ENCODE measurements at places on chromosomes 6 and 20.
A peak's percentile ranks its signal among the peaks of the same experiment; 100 is the strongest.

GRCh38 chr20:35290186-35290886 lies 1.9 kb downstream of the FAM83C start:
- no peak for DNase-seq

DNA sequence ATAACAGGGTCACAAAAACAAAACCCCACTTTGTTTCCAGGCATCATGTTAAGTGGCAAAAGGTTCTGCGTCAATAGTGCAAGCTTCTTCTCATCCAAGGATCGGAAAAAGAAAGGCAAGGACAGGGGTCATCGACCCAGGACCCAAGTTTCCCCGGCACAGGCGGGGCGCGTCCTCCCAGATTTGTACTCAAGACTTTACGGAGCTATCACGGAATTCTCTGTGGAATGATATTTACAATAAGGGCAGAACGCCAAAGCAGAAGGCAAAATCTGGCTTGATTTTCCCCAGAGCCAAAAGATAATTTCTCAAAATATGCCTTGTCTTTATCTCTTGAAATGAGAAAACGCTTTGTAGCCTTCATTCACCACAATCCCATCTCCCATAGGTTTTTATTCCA lies 25.5 kb downstream of the PDE10A start:
- DNase-seq, result no peak

DNA sequence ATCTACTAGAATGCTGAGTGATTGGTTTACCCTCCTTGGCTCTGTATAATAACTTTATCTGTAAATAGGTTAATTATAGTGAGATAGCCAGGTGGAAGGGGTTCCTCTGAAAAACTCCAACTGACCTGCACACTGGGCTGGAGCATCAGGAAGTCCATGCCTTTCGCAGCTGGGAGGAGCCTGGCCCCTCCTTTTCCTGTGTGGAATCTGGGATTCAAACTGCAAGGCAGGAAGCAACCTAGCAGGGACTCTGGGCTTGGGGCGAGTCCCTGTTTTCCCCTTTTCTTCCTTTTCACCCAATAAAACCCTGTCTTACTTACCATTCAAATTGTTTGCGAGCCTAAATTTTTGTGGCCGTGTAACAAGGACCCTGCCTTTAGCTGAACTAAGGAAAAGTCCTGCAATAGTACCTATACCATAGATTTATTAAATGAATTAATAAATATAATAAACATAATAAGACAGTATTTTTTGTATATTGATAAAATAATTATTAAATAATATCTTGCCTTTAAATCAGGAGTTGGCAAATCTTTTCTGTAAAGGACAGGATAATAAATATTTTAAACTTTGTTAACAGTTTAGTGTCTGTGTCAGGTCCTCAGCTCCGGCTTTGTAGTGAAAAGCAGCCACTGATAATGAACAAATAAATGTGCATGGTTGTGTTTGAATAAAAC lies 406.2 kb upstream of the MMS22L start:
- DNase-seq, result no peak

DNA sequence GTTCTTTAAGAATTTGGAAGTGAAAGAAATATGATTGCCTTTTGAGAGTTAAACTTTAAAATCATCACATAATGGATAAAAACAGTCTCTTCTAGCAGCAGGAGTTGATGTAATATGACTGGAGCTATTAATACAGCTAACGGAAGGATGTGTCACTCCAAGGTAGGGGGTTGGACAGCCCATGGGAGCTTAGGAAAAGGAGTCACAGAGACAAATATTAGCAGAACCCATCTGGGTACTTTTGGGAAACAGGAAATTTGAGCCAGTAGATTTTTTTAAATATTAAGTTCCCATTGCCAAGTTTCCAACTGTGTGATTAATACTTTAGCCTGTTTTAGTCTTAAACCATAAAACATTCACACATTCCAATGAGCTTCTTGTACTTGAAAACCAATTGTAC lies 164.7 kb upstream of the RIMS1 start:
- DNase-seq, result no peak

GRCh38 chr6:87575423-87575822 lies 14.4 kb downstream of the RARS2 start:
- no peak for DNase-seq

DNA sequence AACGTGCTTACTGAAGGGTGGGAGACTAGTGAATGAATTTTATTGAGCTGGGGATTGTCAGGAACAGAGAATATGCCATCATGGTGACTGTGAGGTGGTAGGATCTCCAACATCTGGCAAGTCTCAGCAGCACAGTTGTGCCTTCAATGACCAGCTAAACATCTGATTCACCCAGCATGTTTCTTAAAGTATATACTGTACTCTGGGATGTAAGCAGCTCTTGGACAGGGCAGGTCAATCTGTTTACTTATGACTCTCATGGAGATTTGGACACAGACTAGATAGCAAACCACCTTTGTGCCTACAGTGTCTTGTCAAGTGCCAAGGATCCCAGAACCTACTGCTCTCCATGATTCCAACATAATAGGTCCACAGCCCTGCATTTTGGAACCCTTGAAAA lies 801.0 kb upstream of the CITED2 start:
- no peak for DNase-seq

- DNase-seq, result peak; percentile 18
These were observed 27.6 kb downstream of the ZNF311 start for GRCh38 chr6:28977341-28978132.

- DNase-seq, result no peak
These were observed 65.9 kb upstream of the OGFRL1 start for GRCh38 chr6:71222671-71223070.

- DNase-seq, result no peak
These were observed 594.7 kb upstream of the ADGRB3 start for GRCh38 chr6:68040312-68040778.

- DNase-seq, result peak; percentile 73
These were observed 2.1 kb upstream of the NRN1 start for GRCh38 chr6:6008648-6009421.

DNA sequence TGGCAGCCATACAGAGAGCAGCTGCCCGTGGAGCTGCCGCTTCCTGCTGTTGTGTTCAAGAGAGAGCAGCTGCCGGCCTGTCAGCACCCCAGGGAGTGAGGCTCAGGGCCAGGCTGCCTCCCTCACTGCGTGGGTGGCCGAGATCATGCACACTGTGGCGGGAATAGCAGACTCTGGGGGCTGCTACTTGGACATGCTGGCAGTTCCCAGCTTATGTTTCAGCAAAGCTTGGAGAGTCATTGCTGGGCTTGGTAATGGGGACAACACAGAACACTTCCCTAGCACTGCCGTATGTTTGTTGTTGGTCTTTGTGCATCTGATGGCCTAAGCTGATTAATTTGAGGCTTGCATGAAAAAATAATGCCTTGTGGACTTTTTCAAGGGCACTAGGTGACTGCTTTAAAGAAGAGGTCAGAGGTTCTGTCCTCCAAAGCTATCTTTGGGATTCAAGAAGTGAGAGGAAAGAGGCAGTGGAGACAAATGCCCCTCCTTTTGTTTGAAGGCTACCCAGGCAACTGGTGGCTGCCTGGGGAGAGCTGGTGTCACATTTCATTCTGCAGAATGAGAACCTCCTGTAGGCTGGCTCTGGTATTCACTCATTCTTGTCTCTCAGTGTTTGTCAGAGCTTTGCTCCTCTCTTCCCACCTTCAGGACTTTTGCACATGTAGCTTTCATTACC lies 18.8 kb downstream of the MRAP2 start:
- no peak for DNase-seq

DNA sequence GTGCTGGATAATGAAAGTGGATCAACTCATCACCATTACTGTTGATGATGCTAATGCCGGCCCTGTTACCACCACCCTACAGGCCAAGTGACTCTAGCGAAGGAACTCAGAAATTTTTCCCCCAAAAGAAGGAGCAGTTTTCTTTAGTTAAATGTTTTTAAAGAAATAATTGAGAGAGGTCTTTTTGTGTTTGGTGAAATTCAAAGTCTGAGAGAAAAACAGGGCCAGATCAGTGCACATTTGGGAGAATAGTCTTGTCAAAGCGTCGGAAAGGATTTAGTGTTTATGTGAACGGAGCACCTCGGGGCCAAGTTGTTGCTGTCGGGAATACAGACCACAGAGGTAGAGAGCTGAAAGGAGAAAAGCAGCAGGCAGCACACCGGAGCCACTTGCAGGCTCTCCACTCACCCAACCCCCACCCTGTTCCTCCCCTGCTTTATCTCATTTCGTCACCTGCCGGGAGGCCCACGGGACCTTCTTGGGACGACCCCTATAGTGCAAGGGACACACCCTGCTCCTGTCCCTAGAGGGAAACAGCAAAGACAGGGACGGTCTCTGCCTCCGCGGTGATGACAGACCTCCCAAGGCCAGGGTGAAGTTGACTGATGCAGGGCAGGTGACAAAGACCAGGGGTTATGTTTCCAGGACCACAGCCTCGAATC lies 6.8 kb downstream of the TFAP2B start:
- no peak for DNase-seq

DNA sequence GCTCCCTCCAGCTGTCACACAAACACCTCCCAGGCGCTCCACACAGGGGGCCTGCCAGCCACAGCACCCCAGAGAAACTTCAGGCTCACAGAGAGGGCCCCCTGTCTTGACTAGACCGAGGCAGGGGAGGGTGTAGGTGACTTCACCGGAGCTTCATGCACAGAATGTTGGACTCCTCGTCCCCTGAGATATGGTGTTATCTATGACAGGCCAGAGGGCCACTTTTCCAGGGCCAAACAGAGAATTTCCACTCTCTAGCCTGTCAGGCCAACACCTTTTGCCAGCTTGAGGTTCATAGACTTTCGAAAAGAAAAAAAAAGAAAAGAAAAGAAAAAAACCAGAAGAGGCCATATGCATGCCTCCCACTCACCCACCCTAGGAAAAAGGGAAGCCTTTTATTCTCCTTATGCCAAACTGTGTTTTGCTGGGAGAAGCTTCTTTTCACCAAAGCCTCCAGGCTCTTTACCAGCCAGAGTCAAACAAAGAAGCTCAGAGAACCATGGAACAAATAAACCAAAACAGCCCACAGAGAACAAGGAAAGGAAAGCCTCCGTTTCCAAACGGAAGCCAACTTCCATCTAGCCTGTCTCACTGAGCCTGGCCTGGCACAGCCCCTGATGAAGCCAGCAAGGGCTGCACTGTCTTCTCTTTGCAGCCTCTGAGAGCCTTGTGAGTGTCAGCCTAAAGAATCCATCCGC lies 313.2 kb upstream of the JARID2 start:
- DNase-seq, result no peak

DNA sequence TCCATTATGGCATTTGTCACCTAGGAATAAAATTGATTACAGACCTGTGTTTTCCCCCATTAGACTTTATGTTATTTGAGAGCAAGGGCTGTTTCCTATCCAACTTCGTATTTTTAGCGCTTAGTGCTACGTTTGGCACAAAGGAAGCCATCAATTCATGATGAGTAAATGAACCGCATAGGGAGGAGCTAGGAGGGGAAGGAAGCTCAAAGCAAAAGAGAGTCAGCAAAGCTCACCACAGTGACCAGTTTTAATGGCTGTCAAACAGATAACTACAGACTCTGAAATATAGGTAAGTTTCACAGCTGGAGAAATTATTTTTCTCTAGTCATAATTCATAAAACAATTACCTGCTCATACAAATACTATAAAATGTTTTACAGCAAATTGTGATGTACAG lies 6.9 kb upstream of the SAMD3 start:
- DNase-seq, result no peak

- no peak for DNase-seq
These were observed 30.6 kb downstream of the ANKS1A start for GRCh38 chr6:34919651-34920050.

GRCh38 chr6:145863988-145864616 lies 49.5 kb upstream of the FBXO30 start:
- no peak for DNase-seq

GRCh38 chr6:9126878-9127560 lies 691.7 kb upstream of the SLC35B3 start:
- no peak for DNase-seq

DNA sequence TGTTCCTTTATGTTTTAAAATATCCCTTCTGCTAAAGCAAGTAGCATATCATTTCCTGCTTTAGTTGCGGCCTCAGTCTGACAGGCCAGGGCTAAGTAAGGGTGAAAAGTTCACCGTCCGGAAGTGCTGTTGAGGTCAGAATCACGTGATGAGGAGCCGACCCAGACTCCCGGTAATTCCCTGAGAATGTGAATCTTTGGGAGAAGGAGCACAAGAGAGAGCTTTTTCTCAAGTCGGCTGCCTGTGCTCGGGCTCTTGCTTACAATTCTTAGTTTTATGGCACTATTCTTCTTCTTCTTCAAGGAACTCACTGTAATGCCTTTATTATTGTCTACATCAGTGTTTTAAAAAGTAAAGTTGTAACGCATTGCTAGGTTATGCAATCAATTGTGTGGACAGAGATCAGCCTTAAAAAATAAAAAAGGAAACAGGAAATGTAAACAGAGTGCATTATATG lies 309.3 kb downstream of the PRL start:
- DNase-seq, result peak; percentile 2

GRCh38 chr6:35385457-35386202 lies 43.3 kb downstream of the PPARD start:
- no peak for DNase-seq

DNA sequence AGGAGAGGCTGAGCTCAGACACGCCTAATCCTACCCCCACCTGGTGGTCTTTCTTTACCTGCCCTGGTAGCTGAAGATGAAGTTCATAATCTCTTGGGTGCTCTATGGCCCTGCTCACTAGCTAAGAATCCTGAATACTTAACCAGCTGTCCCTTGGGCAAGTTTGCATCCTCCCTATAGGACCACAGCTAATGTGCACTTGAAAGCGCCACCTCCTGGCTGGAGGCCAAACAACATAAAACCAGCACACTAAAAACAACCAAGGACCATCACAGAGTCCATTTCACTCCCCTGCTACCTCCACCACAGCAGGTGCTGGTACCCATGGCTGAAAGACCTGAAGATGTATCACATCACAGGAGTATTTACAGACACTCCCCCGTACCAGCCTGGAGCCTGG lies 155.5 kb upstream of the SLC24A3 start:
- DNase-seq, result peak; percentile 16

- no peak for DNase-seq
These were observed 193.2 kb downstream of the ARHGAP18 start for GRCh38 chr6:129516787-129517186.

- DNase-seq, result no peak
These were observed 3.2 kb upstream of the SDHAF4 start for GRCh38 chr6:70563530-70563929.

- no peak for DNase-seq
These were observed 33.4 kb upstream of the PTGIS start for GRCh38 chr20:49601153-49601924.

GRCh38 chr6:139355172-139355571 lies 19.3 kb downstream of the CITED2 start:
- DNase-seq, result no peak

GRCh38 chr6:10230531-10230930 lies 184.3 kb downstream of the TFAP2A start:
- no peak for DNase-seq

DNA sequence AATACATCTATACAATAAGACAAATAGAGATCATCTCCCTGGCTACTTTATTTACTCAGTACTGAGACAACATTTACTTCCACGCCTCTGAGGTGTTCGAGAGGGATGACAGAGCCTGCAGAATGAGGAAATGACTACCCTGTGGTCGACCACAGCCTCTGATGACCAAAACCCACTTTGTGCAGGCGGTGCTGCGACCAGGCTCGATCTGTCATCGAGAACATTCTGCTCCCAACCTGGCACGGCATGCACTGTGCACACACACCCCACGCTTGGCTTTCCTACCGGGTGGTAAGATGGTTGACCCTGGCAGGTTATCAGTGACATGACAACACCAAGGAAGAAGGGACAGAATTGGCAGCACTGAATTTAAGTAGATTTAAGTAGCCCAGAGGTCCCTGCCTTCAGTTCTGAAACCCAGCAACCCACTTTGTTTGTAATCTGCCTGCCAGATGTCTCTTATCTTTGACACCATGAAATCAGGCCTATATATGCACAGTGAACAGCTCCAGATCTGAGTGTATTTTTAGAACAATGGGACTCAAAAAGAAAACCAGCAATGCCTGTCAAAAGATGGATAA lies 42.6 kb downstream of the TTI1 start:
- DNase-seq, result peak; percentile 76

Data from stimulated activated CD4-positive, alpha-beta T cell treated with anti-CD3 and anti-CD28 coated beads, Interleukin-1b, Interleukin-23, amount 100 ng/mL, for 48 hours (primary cell).